Central memory CD8-positive, alpha-beta T cell (primary cell): ENCODE measurements at places on chromosomes 7 and 10.

- peaks cover 2% of the 10 kb centered on the region for H3K36me3 ChIP-seq
- DNase-seq: no peak
- no peak overlapping the region for H3K27ac ChIP-seq
- no peak overlapping the region for H3K4me3 ChIP-seq
Measured at GRCh38 chr7:94417306-94417705, 22.6 kb downstream of the COL1A2 start.

- H3K27ac ChIP-seq: no peak overlapping the region
- no peak overlapping the region for H3K4me3 ChIP-seq
- no peaks in the 10 kb centered on the region for H3K4me1 ChIP-seq
- H3K27me3 ChIP-seq: peaks cover 10% of the 10 kb centered on the region
Measured at GRCh38 chr7:47815867-47816266, 132.4 kb downstream of the PKD1L1 start.

- H3K4me1 ChIP-seq: no peaks in the 10 kb centered on the region
- no peak overlapping the region for H3K4me3 ChIP-seq
- H3K27ac ChIP-seq: no peak overlapping the region
- H3K36me3 ChIP-seq: no peaks in the 10 kb centered on the region
Measured at GRCh38 chr7:3267966-3268690, 32.9 kb upstream of the SDK1 start.

GRCh38 chr7:11701829-11702560, 130.0 kb downstream of the THSD7A start:
- no peak overlapping the region for H3K27ac ChIP-seq
- H3K4me3 ChIP-seq: no peak overlapping the region
- no peaks in the 10 kb centered on the region for H3K36me3 ChIP-seq
- H3K4me1 ChIP-seq: no peaks in the 10 kb centered on the region
- H3K27me3 ChIP-seq: no peaks in the 10 kb centered on the region
- DNase-seq: no peak

DNA sequence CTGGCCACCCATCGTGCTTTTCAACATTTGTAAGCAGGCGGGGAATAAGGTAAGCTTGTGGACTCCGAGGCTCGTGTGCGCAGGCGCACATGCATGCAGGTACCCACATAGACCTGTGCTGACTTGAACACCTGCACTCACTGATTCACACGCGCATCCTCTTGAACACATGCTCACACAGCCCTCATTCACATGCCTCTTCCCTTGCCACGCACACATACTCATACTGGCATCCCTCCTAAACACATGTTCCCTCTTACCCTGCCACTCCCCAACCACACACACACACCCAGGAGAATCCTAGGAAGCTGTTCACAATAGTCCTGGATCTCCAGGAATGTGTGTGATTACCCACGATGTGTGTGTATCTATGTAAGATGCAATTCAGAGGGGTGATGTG, 44.1 kb upstream of the LBX1 start:
- no peak for DNase-seq
- no peaks in the 10 kb centered on the region for H3K36me3 ChIP-seq
- peaks cover 41% of the 10 kb centered on the region for H3K27me3 ChIP-seq
- peaks cover 8% of the 10 kb centered on the region for H3K4me1 ChIP-seq
- no peak overlapping the region for H3K27ac ChIP-seq

DNA sequence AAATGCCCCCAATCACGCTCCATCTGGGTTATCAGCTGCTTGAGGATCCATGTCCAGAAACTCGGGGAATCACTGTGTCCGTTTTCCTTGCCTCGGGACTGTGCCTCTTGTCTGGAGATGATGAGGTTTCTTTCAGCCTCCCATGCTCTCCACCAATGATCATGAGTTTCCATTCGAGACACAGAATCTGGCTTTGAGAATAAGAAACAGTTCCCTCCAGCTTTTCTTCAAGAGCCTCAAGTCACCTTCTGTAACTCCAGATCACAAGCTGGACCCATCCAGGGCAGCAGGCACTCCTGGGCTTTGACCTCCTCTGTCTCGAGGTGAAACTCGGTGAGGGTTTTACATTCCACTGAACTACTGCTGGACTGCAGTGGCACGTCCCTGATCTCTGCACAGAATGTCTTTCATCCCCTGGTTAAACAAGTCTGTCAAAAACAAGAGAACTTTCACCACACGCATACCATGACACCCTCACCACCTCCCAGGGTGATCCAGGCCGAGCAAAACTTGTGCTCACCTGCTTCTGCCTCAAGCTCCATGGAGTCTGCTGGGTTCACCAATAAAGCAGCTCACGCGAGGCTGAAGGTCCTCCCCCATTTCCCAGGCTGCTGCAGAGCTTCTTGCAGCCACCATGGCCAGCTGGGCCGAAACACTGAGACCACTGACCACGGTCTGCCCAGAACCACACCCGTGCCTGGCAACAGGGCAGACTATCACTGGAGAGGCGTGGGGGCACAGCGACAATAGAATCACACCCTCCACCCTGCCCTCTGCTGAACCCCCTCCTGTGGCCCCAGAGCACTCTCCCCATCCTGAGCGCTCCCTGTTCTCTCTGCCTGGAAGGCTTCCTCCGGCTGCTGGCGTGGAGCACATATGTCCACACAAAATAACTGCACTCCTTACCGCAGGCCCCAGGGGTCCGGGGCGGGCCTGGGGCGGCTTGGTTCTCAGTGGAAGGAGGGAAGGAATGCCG, 25.1 kb downstream of the MAT1A start:
- peaks cover 2% of the 10 kb centered on the region for H3K36me3 ChIP-seq
- H3K27me3 ChIP-seq: peaks cover 46% of the 10 kb centered on the region
- H3K27ac ChIP-seq: no peak overlapping the region
- no peak for DNase-seq

DNA sequence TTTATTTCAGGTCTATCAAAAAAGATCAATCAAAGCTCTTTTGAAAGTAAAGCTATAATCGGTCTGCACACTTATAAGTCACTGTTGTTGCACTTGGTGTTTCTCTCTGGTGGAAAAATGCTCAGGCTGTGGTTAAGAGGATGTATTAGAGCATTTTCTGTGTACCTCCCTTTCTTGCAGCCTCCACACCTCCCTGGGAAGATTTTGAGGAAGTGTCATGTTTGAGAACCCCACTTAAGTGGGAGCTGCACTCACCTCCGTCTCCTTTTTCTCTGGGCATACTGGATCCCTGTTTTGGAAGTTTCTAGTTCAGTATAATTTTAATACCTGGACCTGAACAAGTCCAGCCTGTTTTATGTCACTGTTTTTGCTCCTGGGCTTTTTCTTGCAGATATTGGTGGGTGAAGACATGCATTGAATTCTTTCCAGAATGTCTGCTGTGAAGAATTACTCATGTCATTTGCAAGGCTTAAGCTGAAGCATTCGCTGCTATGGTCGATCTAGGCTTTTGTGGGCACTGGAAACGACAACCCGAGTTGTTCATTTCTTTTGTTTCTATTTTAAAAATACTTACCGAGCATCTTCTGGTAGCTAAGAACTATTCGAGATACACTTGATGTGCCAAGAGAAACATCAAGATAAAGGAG, 36.6 kb downstream of the TCF7L2 start:
- peaks cover 27% of the 10 kb centered on the region for H3K4me1 ChIP-seq
- no peak for DNase-seq
- H3K27me3 ChIP-seq: peaks cover 32% of the 10 kb centered on the region
- no peak overlapping the region for H3K4me3 ChIP-seq

- H3K27ac ChIP-seq: no peak overlapping the region
- no peaks in the 10 kb centered on the region for H3K27me3 ChIP-seq
- no peaks in the 10 kb centered on the region for H3K4me1 ChIP-seq
- H3K36me3 ChIP-seq: no peaks in the 10 kb centered on the region
- H3K4me3 ChIP-seq: no peak overlapping the region
Measured at GRCh38 chr7:110541962-110542361, 549.0 kb upstream of the LRRN3 start.

- no peak for DNase-seq
- H3K4me3 ChIP-seq: no peak overlapping the region
- H3K27ac ChIP-seq: no peak overlapping the region
- H3K4me1 ChIP-seq: no peaks in the 10 kb centered on the region
- no peaks in the 10 kb centered on the region for H3K27me3 ChIP-seq
Measured at GRCh38 chr10:56561336-56561735, 200.3 kb upstream of the ZWINT start.

GRCh38 chr10:129032372-129033313, 434.4 kb upstream of the MGMT start:
- H3K27ac ChIP-seq: no peak overlapping the region
- no peak for DNase-seq
- peaks cover 48% of the 10 kb centered on the region for H3K27me3 ChIP-seq
- H3K36me3 ChIP-seq: no peaks in the 10 kb centered on the region
- H3K4me3 ChIP-seq: no peak overlapping the region
- peaks cover 15% of the 10 kb centered on the region for H3K4me1 ChIP-seq

DNA sequence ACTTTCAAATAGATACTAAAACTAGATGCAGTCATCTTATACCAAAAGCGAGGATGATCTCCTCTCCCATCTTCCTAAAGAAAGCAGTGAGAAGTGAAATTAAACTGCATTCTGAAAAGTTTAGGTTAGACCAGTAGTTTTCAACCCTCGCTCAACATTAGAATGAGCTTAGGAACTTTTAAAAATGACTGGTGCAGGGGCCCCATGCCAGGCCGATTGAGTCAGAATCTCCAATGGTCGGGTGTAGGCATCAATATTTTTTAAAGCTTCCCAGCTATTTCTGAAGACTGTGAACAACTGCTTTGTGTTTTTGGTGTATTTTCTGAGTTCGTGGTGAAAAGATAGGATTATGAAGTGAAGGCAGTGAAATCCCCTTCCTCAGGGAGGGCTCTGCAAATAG, 146.0 kb downstream of the VTI1A start:
- peaks cover 4% of the 10 kb centered on the region for H3K36me3 ChIP-seq
- no peaks in the 10 kb centered on the region for H3K27me3 ChIP-seq
- H3K4me3 ChIP-seq: no peak overlapping the region
- no peak overlapping the region for H3K27ac ChIP-seq

- H3K27ac ChIP-seq: no peak overlapping the region
- DNase-seq: no peak
- H3K27me3 ChIP-seq: peaks cover 16% of the 10 kb centered on the region
- no peaks in the 10 kb centered on the region for H3K4me1 ChIP-seq
- no peak overlapping the region for H3K4me3 ChIP-seq
Measured at GRCh38 chr10:11576092-11576809, 35.2 kb downstream of the USP6NL start.

DNA sequence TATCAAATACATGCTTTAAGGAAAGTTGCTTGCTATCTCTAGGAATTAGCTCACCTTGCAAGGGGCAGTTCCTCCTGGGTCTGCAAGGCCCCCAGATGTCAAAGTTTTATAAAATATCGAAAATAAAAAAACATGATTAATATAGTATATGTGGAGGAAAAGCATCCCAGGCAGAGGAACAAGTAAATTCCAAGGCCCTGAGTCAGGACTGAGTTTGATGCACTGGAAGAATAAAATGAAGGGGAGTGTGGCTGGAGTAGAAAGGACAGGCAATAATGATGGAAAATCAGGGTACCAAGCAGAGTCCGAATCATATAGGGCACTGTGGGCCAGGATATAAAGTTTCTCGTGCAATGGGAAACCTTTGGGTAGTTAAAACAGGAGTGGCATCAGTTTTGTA, 112.4 kb upstream of the EEPD1 start:
- H3K27me3 ChIP-seq: peaks cover 13% of the 10 kb centered on the region
- H3K36me3 ChIP-seq: peaks cover under 1% of the 10 kb centered on the region
- H3K27ac ChIP-seq: no peak overlapping the region
- no peak for DNase-seq
- no peak overlapping the region for H3K4me3 ChIP-seq

- H3K4me3 ChIP-seq: no peak overlapping the region
- no peaks in the 10 kb centered on the region for H3K36me3 ChIP-seq
- no peak for DNase-seq
- no peaks in the 10 kb centered on the region for H3K4me1 ChIP-seq
- no peaks in the 10 kb centered on the region for H3K27me3 ChIP-seq
Measured at GRCh38 chr10:108757946-108758345, 1165.4 kb downstream of the XPNPEP1 start.

DNA sequence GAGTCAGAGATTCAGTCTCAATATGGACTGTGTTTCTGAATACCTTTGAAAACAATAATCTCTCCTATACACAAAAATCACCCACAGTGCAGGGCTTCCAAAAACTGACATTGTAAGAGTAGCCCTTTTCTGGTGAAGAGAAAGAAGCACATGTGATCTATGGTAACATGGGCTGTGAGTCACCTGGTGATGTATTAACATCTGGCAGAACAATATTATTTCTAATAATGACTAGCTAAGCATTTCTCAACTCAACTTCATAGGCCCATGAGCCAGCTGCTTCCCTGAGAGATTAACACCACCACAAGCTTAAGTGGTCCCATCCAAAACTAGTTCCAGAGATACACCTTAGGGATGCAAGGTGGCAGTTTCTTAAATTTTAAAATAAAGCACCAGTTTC, 331.0 kb upstream of the NRP1 start:
- DNase-seq: no peak
- H3K4me1 ChIP-seq: peaks cover 6% of the 10 kb centered on the region
- H3K27ac ChIP-seq: no peak overlapping the region
- no peaks in the 10 kb centered on the region for H3K36me3 ChIP-seq
- no peak overlapping the region for H3K4me3 ChIP-seq
- H3K27me3 ChIP-seq: peaks cover 18% of the 10 kb centered on the region

- H3K27me3 ChIP-seq: no peaks in the 10 kb centered on the region
- H3K4me1 ChIP-seq: no peaks in the 10 kb centered on the region
- no peaks in the 10 kb centered on the region for H3K36me3 ChIP-seq
- DNase-seq: no peak
Measured at GRCh38 chr10:95245425-95246055, 45.3 kb downstream of the PDLIM1 start.
